ENCODE measurements at places on chromosomes 6 and 20.

DNA sequence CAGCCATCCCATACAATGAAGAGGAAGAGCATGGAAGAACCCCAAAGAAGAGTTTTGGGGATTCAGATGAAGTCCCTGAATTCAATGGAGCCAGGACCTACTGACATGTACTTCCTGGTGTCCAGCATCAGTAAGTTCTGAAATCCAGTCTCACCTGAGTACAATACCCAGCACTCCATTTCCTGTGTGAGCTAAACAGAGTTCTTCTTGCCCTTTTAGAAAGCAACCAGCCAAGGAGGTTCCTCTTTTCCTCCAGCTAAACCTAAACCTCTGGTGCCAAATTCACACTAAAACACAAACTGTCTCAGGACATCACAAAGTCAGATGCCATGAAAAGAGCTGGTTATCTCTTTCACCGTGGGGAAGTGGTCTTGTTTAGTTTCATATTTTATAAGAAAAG lies 71.5 kb downstream of the PKHD1 start:
- DNase-seq, result no peak

GRCh38 chr6:157215717-157216116 lies 107.6 kb downstream of the TMEM242 start:
- no peak for DNase-seq

GRCh38 chr6:133309579-133309978 lies 68.4 kb downstream of the EYA4 start:
- no peak for DNase-seq

GRCh38 chr6:13947611-13948178 lies 22.9 kb downstream of the RNF182 start:
- no peak for DNase-seq

- DNase-seq, result no peak
These were observed 29.3 kb downstream of the PTPRK start for GRCh38 chr6:128491100-128491581.

- no peak for DNase-seq
These were observed 60.1 kb downstream of the SEL1L2 start for GRCh38 chr20:13930281-13930680.

- DNase-seq, result peak; percentile 9
These were observed 92.1 kb downstream of the TASP1 start for GRCh38 chr20:13546497-13547131.

- no peak for DNase-seq
These were observed 2.8 kb downstream of the TMC2 start for GRCh38 chr20:2538931-2539720.

DNA sequence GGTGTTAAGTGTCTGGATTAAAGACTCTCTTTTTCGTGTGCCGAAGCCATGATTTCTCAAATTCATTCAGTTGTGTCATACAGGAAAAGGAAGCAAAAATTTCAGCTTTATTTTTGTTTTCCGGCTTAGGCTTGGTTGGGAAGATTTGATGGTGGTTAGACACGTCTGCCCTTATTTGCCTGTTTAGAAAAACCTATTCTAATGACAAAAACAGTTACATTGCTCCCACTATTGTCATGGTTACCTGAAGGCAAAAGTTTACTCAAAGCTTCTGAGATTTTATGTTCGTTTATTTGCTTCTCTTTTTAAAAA lies 982 bp downstream of the DNAJC5 start:
- no peak for DNase-seq

- DNase-seq, result no peak
These were observed 17.8 kb downstream of the LRP11 start for GRCh38 chr6:149846321-149846720.

GRCh38 chr6:112296122-112296521 lies 41.8 kb upstream of the LAMA4 start:
- DNase-seq, result no peak

DNA sequence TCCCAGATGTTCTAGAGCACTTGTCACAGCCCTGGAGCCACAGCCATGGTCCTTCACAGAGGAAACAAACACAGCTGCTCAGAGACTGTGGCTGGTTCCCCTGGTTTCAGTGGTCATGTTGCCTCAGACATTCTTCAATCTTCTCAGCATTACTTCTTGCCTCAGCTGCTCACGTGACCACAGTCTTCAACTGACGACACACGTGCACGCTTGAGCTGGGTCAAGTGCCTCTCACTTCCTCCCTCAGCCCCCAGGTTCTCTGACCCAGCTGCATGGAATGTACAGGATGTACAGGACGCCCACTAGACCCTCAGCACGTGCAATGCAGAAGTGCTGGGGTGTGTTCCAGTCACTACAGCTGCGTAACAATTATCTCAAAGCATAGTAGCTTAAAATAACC lies 159.8 kb upstream of the GGTLC1 start:
- no peak for DNase-seq

- no peak for DNase-seq
These were observed 79.7 kb upstream of the SYNDIG1 start for GRCh38 chr20:24389686-24390085.

DNA sequence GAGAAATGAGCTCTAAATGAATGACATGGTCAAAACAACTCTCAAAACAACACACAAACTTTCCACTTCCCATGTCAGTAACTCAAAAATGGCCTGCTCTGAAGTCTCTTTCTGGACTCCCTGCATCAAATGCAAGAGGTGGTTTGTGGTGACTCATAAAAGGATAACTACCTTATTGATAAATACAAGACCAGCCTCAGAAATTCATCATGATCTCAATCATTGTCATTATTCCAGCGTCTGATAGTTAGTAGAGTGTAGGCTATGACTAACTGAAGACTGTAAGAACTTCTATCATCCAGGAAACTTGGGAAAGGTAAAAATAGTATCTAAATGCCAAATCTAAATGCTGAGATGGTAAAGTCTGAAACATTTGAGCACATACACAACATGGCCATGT lies 369.4 kb downstream of the BMP2 start:
- no peak for DNase-seq

DNA sequence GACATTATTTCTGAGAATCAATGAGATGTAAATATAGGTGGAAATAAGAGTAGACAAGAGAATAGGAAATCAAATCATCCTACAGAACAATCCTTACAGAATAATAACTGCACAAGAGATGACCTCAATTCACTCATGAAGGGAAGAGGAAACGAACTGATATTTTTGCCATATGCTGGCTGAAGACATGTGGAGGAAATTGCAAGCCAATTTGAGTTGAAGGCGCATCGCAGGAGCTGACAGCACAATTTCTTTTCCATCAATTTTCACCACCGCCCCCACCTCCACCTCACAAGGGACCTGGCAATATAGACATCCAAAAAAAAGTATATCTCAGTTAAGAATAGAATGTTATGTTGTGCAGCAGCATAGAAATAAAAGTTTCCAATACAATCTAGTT lies 20.3 kb downstream of the CITED2 start:
- no peak for DNase-seq

DNA sequence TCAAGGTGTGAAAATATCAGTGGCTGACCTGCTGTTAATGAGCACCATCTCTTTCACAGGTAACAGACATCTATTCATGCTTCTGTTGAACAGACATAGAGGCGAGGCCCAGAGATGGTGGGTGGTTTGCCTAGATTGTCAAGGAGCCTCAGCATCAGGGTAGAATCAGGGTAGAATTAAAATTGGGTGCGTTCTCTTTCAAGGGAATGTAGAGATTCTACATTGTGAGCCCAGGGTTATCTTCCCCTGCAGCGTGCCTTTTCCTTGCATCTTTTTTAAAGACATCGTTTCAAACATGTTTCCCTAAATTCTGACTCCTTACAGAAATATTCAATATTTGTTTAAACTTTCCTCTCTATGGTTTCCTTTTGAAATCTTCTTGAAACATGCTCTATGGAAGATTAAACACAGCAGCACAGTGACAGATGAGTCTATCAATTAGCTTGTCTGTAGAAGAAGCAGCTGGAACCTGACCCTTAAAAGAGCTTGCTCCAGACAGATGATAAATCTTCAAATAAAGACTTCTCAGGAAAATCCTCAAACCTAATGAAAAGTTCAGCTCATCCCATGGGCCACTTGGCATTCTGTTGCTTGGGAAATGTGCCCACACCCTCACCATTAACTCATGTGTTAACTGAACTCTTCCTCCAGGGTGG lies 119.8 kb downstream of the IPCEF1 start:
- DNase-seq, result no peak

DNA sequence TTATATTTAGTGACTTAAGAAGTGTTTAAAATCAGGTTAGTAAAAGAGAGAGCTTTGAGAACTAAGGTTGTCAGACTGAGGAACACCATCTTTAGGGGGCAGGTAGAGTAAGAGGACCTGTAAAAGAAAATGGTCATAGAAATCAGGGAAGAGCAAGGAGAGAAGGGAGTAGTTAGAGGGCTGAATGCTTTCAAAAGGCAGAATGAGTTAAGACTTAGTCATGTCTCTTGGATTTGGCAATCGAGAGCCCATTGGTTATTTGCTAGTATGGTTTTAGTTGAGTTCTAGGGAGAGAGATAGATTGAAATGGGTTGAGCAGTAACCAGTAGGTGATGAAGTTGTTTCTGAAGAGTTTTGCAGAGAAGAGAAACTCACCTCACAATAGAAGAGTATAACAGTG lies 51.1 kb downstream of the RALGAPB start:
- no peak for DNase-seq

DNA sequence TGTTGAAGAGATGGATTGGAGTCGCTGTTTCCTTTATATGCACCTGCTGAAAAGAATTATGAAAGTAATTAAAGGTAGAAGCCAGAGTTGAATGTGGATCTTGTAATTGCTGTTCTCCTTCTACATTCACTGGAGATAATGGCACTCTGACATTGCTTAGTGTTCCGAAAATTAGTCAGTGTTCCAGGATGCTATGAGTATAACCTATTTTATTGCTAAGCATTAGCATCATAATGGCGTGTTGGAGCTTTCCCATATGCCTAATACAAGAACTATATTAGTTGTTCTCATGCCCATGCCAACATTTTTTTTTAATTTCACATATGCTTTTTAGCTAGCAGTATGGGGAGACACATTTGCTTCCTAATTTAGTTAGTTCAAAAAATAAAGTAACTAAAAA lies 236.4 kb downstream of the ARHGAP18 start:
- DNase-seq, result no peak

DNA sequence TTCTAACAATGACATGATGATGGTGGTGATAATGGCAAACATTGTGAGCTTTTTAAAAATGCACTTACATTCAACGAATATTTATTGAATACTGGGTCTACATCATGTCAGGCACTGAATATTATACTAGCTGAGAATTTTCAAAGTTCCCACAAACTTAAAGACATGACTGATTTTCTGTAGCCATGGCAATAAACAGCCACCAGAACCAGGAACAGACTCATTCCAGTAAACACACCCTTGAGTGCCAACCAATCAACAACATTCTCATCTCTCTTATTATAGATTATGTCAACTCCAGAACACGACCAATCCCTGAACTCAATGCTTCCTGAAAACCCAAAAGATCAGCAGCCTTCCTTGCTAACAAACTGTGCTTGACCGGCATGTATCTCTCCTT lies 212.4 kb upstream of the RUNX2 start:
- no peak for DNase-seq

DNA sequence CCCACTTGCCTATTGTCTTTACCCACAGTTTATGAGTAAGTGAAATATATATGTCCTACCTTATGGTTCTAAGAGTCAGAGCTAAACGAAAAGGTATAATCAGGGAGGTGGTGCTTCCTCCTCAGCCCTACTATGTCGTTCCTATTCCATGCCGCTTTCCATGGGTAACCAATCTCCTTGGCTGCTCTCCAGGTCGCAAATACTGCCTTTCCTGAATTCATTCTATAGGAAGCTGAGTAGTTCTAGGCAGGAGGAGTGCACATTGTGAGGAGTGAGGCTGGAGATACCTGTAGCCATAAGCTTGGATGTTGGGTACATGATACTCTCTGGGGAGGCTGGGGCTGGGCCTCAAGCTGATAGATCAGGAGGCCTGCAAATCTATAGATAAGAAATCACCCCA lies 5.8 kb downstream of the IL20RA start:
- DNase-seq, result no peak

GRCh38 chr20:44805979-44806620 lies 4.2 kb downstream of the RIMS4 start:
- DNase-seq, result no peak

DNA sequence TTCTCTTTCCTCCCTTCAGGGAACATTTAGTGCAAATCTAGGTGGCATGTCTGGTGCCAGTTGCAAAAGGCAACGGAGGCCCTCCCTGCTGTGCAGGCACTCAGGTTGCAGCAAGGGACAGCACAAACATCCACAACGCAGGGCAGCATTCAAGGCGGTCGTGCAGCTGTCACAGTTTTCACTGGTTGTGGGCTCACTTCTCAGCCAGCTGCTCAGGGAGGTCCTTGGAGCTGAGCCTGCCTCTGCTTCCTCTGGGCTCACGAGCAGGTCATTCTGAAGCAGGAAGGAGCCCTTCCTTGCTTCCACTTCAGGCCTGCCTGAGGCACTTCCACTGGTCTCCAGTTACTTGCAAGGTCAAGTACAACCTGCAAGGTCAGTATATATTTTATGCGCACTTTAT lies 3.8 kb upstream of the NPEPL1 start:
- no peak for DNase-seq

DNA sequence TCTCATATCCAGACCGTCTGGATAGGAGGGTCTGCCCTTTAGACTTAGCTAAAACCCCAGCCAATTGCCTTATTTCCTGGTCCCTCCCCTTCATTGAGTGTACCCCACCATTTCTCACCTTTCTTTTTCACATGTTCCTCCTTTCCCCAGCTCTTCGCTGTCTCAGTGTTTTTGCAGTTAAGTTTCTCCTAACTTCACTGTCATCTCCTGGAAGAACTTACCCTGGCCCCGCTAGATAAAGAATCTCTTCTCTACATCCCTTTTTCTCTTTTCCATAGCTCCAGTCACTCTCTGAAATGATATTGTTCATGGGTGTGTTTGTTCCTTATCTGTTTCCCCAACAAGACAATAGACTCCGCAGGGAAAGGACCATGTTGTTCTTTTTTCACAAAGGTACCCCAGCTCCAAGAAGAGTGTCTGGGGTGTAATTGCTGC lies 208.8 kb downstream of the TSHZ2 start:
- DNase-seq, result no peak

- DNase-seq, result no peak
These were observed 644 bp downstream of the RBL1 start for GRCh38 chr20:37095108-37095598.

DNA sequence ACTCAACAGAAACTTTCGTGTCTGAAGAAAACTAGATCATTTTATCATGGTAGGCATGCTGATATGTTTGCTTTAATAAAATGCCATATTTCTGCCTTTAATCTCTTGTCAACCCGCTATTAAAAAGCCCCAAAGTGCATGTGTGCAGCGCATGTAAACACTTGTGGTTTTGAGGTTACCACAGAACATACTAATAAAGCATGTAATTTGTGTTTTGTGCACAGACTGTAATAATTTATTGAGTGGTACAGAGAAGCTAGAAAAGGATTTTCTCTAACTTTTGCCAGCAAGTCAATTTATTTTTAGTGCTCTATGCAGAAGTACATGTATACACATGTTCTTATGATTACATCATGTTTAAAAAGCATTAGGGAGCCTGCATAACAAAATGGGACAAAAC lies 349.9 kb upstream of the SLC35B3 start:
- no peak for DNase-seq

- DNase-seq, result no peak
These were observed 38.4 kb upstream of the SPTLC3 start for GRCh38 chr20:12970372-12970821.

- no peak for DNase-seq
These were observed 18.0 kb downstream of the ATP9A start for GRCh38 chr20:51750037-51750769.

GRCh38 chr6:45698046-45698445 lies 317.6 kb downstream of the CLIC5 start:
- DNase-seq, result no peak
